ENCODE measurements at places on chromosomes 5 and 9.

GRCh38 chr9:117718085-117718484 lies 13.9 kb downstream of the TLR4 start:
- no peak for DNase-seq

- DNase-seq: no peak
These were observed 88.2 kb downstream of the FRMD3 start for GRCh38 chr9:83449983-83450382.

DNA sequence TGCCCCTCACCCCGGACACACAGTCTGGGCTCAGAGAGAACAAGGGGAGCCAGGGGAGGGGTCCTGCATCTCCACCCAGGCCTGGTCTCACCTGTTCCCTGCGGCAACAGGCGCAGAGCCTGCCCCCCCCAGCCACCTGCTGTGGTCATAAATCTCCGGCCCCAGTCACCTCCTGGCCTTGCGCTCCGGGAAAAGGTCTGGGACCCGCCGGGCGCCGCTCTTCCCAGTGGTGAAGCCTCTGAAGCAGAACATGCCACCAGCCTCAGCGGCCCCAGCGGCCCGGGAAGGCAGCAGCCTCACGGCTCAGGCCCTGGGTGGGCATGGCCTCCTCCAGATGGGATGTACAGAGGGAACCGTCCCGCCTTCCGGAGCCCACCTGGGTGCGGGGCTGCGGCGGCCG lies 20.6 kb downstream of the NOTCH1 start:
- no peak for DNase-seq

DNA sequence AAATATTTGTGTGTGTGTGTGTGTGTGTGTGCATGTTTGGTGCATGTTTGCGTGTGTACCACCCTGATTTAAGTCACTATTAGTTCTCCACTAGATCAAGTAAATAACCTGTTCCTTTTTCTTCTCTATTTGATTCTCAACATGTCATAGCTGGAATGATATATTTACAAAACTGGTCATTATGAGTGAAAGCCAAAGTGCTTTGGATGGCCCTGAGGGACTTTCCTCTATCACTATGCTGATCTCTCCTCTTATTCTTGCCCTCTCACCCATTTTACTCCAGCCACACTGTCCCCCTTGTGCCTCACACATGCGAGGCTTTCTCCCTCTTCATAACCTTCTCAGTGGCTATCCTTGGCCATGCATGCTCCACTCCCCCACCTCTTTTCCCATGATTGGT lies 144.6 kb upstream of the NMUR2 start:
- DNase-seq: no peak

DNA sequence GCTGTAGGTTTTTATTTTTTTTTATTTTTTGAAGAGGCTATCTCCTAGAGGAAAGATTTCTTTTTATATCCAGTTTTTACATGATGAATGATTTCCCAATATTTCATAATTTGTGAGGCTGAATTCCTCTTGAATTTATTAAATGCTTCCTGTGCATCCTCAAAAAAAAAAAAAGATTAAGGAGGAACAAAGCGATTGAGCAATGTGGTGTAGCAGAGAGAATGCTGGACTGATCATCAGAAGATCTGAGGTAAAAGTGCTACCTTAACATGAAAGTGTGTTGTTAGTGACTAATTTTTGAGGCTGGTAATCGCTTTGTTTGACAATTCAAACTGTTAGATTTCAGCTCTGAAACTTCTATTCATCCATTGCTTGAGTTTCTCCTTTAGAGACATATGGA lies 125.1 kb downstream of the ESM1 start:
- DNase-seq: no peak

- no peak for DNase-seq
These were observed 80.2 kb downstream of the NTNG2 start for GRCh38 chr9:132241840-132242620.

GRCh38 chr5:171701100-171701541 lies 84.5 kb upstream of the SMIM23 start:
- DNase-seq: no peak

DNA sequence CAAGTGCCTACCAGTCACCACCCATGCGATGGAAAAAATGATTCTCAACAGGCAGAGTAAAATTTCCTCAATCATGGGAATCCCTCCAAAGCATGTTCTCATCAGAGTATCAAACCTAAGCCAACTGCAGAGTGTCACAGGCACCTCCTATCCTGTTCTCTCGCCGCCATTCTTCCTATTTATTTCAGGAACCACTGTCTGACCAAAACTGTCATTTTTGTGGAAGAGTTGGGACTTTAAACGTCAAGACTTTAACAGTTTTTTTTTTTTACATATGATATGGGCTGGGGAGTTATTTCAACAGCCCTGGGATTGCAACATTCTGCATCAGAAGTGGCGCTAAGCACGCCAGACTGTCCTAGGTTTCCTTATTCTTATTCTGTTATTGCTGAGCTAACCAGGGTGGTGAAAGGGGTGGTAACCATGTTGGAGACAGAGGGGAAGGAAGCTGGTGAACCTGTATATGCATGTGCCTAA lies 29.5 kb downstream of the PFDN1 start:
- DNase-seq: no peak

GRCh38 chr9:108400297-108400696 lies 455.5 kb downstream of the ACTL7B start:
- no peak for DNase-seq

- peak; percentile 20 for DNase-seq
These were observed at the start of gene MCTP1 for GRCh38 chr5:95284572-95285408. TSS of gene MCTP1 (minus strand) at chr5:95285094.

- DNase-seq: no peak
These were observed 141.5 kb downstream of the TSSK1B start for GRCh38 chr5:113293068-113293974.

GRCh38 chr5:78326930-78327329 lies 32.4 kb upstream of the AP3B1 start:
- DNase-seq: no peak

GRCh38 chr5:139658501-139658927 lies 10.4 kb downstream of the CXXC5 start:
- no peak for DNase-seq

GRCh38 chr5:143527808-143528207 lies 124.3 kb upstream of the NR3C1 start:
- no peak for DNase-seq

- no peak for DNase-seq
These were observed 7.5 kb upstream of the AKNA start for GRCh38 chr9:114395334-114395617.

GRCh38 chr9:94657021-94657725 lies 17.9 kb upstream of the FBP1 start:
- no peak for DNase-seq

DNA sequence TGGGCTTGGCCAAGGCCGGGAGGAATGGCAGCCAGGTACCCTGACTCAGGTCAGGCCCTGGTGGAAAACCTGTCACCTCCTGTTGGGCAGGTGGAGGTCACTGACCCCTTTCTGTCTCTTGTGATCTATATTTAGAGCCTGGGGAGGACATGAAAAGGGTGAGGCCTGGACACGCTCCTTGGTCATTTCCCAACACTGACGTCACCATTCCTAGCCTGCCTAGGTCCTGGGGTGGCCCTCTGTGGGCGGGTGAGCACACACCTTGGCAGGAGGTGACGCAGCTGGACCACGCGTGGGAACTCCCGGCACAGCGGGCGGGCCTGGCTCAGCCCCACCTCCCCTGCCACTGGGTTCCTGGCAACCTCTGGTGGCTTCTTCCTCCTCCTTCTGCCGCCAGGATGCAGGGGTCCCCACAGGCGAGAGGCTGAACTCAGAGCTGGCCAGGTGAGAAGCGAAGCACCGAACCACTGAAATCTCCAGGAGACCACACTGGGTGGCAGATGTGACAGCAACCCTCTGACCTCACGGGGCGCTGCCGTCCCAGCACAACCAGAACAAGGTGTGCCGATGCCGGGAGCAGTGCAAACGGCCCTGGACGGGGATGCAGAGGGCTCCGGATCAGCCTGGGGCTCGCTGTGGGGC lies 6.4 kb upstream of the RALGDS start:
- no peak for DNase-seq

DNA sequence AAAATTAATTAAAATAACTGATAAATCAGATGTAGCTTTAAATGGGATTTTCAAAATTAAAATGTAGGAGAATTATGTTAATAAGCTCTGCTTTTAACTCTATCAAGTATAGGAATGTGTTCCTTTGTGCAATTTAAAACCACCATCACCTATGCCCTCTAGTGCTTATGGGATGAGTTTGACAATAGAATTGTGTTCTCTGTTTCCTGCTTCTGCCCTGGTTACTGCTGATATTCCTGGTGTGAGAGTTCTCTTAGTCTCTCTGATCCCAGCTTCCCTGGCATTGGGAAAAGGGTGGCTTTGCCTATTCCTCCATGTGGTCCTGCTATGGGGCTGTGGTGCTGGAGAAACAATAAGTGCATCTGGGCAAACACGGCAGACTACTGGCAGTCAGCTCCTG lies 8.1 kb downstream of the LRRTM2 start:
- DNase-seq: no peak

- DNase-seq: no peak
These were observed 3.8 kb downstream of the SELENOP start for GRCh38 chr5:42807722-42808447.

- no peak for DNase-seq
These were observed 57.2 kb downstream of the RFX3 start for GRCh38 chr9:3468421-3469205.

DNA sequence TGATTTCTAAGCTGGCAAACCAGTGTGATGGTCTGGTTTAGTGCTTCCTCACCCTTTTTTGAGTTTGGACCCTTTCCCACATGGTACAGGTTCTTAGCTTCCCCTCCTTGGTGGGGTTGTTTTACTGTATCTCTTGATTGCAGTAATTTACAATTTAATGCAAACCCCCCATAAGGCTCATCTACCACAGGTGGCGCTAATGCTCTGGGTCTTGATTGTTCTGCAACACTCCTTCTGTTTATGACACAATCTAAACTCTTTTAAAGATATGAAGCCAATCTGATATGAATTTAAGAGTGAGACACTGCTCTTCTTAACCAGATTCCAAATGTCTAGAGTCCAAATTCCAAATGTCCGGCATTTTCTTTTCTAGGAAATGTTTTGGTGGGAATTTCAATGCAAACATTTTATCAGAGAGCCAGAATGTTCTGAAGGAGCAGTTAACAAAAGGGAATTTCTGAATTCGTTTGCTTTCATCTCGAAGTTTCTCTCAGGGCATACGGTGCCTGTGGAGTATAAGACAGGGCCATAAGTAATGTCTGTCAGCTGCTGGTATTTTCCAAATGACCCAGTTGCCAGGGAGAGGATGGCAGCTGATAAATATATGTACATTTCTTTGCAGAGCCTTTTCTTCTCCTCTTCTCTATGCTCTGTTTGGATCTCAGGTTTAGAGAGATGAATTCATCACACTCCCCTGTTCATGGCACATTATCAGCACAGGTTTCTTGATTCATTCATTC lies 246.8 kb downstream of the ARHGAP26 start:
- peak; percentile 54 for DNase-seq

DNA sequence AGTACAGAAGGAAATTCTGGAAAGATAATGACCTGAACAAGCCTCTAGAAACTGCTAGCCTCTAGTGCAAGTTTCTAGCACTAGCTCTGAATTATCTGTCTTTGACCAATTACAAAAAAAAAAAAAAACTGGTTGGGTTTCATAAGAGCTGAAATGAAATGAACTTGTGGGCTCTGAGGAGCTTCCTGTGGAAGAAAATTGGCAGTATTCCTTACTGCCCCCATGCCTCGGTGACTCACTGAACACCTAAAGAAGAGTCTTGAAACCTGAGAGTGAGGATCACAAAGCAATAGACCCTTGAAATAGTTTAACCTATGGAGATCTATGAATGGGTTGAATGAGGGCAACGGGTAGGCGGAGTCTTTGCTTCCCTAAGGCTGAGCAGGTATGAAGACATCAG lies 263.6 kb upstream of the RASA1 start:
- no peak for DNase-seq

DNA sequence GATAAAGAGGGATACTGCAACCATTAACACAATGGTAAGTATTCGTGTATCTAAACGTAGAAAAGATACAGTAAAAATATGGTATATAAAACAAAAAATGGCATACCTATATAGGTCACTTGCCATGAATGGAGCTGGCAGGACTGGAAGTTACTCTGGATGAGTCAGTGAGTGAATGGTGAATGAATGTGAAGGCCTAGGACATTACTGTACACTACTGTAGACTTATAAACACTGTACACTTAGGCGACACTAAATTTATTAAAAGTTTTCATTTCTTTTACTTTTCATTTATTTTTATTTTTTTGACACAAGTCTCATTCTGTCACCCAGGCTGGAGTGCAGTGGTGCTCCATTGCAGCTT lies 14.1 kb downstream of the TDRD7 start:
- DNase-seq: no peak

DNA sequence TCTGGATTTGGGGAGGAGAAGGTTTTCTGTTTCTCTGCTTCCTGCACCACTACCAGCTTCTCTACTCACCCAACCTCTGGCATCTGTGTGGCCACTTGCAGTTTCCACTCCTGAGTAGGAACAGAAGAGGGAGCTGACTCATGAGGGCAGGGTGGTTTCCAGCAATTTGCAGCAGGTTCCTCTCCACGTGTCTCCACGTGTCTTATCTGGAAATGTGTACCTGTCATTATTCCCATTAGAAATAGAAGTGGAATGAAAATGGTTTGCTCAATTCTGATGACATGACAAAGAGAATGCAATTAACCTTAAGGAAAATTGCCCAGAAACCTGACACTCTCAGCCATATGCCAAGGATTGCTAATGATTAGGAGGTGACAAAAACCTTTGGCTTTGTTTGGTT lies 33.0 kb downstream of the EGFLAM start:
- DNase-seq: no peak

GRCh38 chr9:12847561-12847960 lies 72.7 kb downstream of the LURAP1L start:
- DNase-seq: no peak

DNA sequence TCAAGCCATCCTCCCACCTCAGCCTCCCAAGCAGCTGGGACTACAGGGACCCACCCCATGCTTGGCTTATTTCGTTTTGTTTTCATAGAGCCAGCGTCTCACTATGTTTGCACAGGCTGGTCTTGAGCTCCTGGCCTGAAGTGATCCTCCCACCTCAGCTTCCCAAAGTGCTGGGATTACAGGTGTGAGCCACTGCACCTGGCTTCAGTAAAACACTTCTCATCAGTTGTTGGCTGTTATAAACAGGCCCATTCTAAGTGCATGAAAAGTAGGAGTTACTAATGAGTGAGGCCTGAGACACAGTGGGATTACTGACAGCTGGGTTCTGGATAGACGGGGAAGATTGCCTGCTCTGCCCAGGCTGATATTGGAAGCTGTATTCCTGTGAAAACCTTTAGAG lies 3.5 kb downstream of the CRB2 start:
- no peak for DNase-seq

GRCh38 chr5:14928661-14929060 lies 57.1 kb upstream of the ANKH start:
- no peak for DNase-seq

GRCh38 chr5:27908341-27908740 lies 870.0 kb upstream of the CDH9 start:
- no peak for DNase-seq

GRCh38 chr5:79005151-79005550 lies 20.0 kb upstream of the ARSB start:
- DNase-seq: no peak

All from stimulated activated naive CD8-positive, alpha-beta T cell treated with anti-CD3 and anti-CD28 coated beads, Interleukin-15, amount 100 ng/mL, for 72 hours (primary cell).